ENCODE measurements at places on chromosomes 6 and 20.

DNA sequence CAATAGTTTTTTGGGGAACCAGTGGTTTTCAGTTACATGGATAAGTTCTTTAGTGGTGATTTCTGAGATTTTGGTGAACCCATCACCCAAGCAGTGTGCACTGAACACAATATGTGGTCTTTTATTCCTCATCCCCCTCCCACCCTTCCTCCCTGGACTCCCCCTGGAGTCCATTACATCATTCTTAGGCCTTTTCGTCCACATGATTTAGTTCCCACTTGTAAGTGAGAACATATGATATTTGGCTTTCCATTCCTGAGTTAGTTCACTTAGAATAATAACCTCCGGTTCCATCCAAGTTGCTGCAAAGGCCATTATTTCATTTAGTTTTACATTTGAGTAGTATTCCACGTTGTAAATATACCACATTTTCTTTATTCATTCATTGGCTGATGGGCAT, 28.3 kb downstream of the RPP40 start:
- no peak for DNase-seq

- no peak for DNase-seq
Observed at GRCh38 chr6:150354754-150355571, 13.8 kb upstream of the IYD start.

DNA sequence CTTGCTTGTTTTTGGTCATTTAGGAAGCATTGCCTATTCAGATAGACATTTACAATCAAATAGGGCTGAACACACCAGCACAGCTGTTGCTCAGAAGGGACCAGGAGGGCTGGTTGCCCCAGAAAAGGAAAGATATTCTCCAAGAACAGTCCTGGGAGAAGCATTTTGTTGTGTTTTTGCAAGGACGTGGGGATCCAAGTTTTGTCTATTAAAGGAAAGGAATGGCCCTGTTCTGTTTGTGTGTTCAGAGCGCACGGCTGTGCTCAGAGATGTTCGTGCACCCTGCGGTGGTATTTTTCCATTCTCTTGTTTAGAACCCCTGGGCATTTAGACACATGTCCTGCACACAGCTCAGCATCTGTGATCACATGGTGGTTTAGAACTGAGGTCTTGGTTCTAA, 82.5 kb downstream of the TXNDC5 start:
- DNase-seq, result no peak

DNA sequence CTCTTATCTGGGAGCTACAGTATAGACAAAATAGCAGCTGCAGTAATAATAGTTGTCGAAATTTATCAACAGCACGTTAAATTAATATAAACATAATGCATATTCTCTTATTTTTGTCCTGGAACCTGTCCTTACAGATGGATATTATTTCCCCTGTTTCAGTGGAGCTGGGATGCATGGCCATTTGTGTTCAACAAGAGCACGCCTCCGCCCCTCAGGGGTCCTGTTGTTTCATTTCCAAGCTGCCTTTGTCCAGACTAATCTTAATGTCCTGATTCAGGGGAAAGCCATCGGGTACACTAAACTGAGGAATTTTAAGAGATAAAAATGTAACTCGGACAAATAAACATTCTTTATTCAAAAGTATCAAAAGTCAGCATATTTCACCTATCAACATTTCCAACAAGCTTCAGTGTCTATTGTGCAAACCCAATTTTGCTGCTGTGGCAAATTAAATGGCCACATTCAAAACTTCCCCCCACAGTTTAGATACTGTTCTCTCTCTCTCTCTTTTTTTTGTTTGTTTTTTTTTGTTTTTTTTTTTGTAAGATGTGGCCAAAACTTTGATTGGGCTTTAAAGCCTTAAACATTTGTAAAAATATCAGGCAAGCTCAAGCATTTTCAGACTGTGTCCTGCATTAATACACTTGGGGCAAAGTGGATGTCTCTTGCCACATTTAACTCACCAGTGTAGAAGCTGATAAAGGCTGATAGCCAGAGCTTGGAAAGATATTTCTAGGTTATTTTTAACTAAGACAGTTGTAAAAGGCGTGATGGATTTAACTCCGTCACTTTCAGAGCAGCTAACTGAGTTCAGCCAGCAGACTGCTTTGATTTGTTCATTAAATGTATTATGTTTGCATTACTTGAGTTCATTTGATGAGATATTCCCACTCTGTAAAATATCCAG, 112.5 kb upstream of the QKI start:
- no peak for DNase-seq

DNA sequence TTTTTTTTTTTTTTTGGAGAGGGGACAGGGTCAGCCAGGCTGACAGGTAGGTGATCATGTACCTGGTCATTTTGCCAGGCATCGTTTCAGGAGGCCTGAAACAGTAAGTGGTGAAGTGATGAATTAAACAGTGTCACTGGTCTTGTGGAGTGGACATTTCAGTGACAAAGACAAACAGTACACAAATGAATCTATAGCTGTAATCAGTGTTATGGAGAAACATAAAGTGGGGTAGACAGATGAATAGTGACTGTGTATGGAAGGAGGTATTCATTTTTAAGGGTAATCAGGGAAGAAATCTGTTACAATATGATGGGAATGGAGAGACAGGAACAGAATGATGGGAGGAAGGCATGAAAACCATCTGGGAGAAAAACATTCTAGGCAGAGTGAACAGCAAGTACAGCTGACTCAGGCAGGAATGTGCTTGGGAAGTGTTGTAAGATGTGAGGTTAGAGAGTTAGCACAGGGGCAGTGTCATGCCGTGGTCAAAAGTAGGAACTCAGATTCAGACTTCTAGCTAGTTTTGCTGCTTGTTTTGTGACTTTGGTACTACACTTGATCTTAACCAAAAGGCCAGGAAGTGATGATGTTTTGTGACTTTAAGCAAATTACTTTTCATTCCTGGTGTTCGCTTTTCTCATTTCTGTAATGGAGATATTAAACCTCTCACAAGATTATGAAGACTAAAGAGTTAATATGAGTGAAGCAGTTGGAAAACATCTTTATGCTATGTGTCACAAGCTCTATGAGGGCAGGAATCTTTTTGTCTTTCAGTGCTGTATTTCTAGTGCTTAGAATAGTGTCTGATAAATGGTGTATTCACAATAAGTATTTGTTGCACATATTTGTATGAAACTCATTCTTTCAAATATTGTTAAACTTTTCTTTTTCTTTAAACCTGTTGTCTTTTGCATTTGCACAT, 43.4 kb downstream of the QKI start:
- DNase-seq, result no peak

DNA sequence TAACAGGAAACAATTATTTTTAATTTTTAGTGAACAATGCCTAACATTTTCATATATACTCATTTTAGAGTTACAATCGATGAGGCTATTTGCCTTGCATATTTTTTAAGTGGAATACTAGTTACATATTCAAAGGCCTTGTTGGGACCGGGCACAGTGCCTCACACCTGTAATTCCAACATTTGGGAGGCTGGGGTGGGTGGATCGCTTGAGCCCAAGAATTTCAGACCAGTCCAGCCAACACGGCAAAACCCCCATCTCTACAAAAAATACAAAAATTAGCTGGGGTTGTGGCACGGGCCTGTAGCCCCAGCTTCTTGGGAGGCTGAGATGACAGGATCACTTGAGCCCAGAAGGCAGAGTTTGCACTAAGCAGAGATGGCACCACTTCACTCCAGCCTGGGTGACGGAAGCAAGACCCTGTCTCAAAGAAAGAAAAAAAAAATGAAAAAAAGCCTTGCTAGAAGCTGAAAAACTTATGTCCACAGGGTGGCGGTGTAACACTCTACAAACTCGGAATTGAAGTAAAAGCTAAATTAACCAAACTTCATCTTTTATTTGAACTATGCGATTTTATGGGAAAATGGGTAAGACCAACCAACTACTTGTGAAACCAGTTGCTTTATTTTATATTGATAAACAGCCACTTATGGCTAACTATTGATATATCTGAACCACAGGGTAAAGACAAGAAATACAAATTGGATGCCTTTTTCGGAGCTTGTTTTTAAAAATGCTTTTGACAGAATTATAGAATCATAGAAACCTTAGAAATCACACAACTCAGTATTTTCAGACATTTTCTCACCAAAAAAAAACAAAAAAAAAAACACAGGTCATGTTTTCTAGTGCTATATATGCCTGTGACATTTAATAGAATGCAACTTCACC, 24.1 kb upstream of the ROS1 start:
- peak; percentile 73 for DNase-seq

GRCh38 chr20:25299806-25300205, 51.9 kb downstream of the PYGB start:
- no peak for DNase-seq

- no peak for DNase-seq
Observed at GRCh38 chr20:2801286-2801728, 880 bp upstream of the CPXM1 start.

DNA sequence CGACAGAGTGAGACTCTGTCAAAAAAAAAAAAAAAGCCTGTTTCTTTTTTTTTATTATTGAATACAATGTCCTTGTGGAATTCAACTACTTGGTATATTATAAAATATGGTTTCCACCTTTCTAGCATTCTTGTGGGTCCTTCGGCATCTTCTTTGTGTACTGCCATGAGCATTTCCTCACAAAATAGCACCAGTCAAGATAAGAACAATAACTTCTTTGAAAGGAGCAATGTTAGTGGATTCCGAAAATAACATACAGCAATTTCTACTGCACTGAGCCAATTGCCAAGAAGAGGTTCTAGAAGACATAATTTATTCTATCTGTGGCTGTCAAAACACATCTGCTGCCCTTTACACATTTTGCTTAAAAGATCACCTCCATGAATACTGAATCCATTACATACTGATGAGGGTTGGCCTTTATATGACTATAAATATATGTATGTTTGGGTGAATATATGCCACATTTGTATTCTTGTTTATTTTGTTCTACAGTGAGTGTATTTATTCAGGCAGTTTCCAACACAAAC, 19.1 kb upstream of the SPTLC3 start:
- DNase-seq, result no peak

DNA sequence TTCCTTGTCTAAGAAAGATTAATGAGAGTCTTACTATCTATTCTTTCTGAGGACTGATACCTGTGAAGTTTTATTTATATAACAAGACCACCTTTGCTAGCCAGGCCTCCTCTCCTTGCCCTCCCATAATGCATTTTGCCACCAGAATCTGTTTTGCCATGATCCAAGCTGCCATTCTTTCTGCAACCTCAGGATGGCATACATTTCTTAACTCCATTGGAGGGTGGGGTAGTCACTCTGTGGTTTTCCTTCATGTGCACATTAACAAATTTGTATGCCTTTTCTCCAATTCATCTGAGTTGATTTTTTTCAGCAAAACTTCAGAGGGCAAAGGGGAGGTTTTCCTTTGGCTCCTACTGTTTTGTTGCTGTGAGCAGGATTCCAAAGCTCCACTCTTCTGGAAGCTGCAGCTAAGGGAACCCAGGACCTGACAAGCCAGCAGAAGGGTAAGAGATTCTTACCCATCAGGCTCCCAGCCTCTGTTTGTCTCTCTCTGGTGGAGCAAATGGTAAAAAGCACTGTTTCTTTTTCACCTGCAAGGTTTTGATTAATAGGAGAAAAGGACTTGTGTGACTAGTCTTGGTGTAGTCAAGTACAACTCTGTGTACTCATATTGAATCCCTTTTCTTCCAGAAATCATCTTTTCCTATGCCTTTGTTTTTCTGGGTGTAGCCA, 26.2 kb upstream of the ENPP4 start:
- DNase-seq, result peak; percentile 30

- no peak for DNase-seq
Observed at GRCh38 chr20:16785226-16785625, 37.1 kb downstream of the OTOR start.

- DNase-seq, result no peak
Observed at GRCh38 chr6:44629636-44630035, 242.1 kb downstream of the CDC5L start.

DNA sequence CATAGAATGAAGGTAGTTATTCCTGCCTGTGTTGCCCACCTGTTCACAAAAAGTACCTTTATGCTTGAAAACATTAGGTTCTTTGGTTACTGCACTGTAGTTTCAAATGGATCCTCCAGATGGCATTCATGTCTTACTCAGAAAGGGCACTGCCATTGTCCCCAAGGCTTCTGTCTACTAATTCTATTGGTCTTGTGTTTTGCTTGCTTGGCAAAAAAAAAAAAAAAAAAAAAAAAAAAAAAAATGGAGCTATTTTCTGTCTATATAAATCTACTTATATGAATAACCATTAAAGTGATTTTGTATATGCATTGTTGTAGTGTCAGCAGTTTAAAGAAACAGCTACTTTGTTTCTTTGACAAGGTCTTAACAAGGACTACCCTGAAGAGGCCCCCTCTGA, 12.7 kb upstream of the EFHC1 start:
- peak; percentile 61 for DNase-seq

DNA sequence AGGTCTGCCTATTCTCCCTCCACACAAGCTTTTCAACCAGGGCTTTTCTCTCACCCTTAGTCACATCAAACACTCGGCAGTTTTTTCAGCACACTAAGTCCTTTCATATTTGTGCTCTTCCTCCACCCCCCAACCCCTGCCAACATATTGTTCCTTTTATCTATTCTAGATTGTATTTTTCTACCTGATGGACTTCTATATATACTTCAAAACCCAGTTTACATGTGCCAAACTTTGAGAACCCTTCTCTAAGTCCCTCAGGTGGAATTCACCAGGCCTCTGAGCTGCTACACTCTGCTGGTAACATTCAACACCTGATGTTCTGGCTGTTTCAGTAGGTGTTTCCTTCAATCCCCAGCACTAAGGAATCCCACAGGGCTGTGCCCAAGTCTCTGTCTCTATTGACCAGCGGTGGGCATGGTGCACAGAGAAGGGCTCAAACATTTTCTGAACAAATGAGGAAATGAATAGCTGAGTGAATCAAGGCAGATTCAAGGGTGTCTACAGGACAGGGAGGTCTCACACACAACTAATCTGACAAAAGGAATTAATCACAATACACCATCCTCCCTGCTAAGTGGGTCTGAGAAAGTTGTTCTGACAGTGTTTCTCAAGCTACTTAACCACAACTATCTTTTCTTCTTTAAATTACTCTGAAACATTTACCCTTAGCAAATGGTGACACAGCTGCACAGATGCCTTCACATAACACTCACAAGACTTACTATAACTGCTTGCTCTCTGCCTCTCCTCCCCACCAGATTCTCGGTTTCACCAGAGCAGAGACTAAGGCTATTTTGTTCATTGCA, 166.5 kb downstream of the TSHZ2 start:
- DNase-seq, result no peak

DNA sequence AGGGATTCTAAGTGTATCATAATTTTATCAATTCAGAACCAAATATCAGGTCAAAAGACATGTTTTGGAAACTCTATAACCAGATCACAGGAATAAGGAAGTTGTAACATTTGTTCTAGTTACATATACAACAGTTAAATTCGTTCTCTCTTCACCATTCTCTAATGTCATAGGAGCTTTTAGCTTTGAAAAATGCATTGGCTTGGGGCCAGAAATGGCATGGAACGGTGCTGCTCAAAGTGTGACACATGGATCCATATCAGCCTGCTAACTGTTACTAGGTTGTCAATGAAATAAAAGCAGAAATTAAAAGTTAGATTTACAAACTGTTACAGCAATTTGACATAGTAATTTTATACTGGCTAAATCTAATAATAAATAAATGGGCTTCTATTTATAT, 120.3 kb downstream of the LCA5 start:
- no peak for DNase-seq

DNA sequence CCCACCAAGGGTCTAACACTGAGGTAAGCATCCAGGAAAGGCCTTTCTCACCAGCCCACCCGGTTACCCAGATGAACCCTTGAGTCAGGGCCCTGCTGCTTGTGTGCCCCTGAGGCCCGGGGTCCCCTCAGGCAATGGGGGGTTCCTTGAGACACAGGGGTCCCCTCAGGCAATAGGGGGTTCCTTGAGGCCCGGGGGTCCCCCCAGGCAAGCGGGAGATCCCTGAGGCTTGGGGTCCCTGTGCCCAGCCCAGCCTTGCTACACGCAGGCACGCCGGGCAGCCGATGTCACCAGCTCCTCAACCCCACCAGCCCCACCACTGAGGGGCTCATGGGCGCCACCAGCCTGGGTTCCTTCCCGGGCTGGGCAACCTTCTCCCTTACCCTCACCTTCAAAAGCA, 247.2 kb downstream of the TTLL2 start:
- DNase-seq, result no peak

Measured in NCI-H526 (cell line).